Activated T-helper 1 cell treated with Interleukin-2 at 50 U/mL for 16 hours (primary cell): ENCODE measurements at places on chromosomes 7 and 10.

GRCh38 chr10:132601567-132601966 is 64.0 kb downstream of the INPP5A start:
- no peak for DNase-seq

- no peak for DNase-seq
Measured at GRCh38 chr7:5497295-5498103, 73.9 kb upstream of the TNRC18 start.

GRCh38 chr10:116836083-116836482 is 13.2 kb upstream of the ENO4 start:
- no peak for DNase-seq

- no peak for DNase-seq
Measured at GRCh38 chr7:129569811-129570215, 41.7 kb upstream of the NRF1 start.

DNA sequence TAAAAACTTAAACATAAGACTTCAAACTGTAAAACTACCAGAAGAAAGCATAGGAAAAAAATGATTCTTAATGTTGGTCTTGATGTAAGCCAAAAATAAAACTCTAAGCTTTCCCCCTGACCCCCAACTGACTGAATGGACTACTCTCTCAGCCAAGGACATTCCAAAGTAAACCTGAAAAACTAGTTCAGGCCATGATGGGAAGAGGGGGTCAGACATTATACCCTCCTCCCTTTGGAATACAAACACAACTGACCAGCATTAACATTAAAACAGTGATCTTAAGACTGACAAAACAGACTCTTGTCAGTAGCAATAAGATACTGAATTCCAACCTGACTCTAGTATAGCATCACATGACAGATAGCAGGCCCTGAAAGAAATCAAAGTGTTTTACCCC is 13.5 kb upstream of the LRGUK start:
- DNase-seq: no peak

DNA sequence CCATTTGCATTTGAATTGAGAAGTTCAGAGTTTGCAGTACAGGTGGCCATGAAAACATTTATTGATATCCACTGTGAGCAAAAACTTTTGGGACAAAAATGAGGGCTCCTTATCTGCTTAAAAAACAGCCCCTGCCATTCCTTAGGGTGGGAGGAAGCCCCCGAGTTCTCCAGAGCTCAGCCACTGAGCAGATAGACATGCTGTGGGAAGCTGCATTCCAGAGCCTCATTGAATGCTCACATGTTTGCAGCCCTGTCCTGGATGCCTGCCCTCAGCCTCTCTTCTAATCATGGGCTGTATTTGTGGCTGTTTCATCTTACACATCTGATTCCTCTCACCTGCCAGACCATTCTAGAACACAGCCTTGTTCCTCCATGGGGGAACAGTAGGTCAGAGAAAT is 33.3 kb downstream of the PLPP4 start:
- DNase-seq: no peak

- DNase-seq: no peak
Measured at GRCh38 chr7:93374345-93374940, 142.3 kb downstream of the VPS50 start.

DNA sequence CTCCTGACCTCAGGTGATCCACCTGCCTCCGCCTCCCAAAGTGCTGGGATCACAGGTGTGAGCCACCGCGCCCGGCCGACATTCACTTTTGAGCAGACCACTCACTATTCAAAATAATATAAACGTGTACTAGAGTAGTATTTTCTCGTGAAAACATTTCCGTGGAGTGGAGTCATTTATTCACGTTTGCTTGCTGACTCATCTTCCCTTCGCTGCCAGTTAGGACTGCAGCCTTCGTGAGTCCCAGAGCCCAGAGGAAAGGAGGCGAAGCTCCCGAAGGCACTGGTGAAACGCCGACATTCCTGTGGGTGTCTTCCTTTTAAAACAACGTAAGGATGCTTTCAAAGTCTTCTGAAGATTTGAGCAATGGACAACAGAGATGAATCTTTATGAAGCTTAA is 10.9 kb upstream of the INPP5A start:
- no peak for DNase-seq

GRCh38 chr7:79619216-79619615 is 165.7 kb upstream of the MAGI2 start:
- no peak for DNase-seq

GRCh38 chr10:130362308-130362761 is 226.1 kb downstream of the GLRX3 start:
- DNase-seq: no peak

- DNase-seq: no peak
Measured at GRCh38 chr10:69994262-69994661, 58.4 kb upstream of the MACROH2A2 start.

DNA sequence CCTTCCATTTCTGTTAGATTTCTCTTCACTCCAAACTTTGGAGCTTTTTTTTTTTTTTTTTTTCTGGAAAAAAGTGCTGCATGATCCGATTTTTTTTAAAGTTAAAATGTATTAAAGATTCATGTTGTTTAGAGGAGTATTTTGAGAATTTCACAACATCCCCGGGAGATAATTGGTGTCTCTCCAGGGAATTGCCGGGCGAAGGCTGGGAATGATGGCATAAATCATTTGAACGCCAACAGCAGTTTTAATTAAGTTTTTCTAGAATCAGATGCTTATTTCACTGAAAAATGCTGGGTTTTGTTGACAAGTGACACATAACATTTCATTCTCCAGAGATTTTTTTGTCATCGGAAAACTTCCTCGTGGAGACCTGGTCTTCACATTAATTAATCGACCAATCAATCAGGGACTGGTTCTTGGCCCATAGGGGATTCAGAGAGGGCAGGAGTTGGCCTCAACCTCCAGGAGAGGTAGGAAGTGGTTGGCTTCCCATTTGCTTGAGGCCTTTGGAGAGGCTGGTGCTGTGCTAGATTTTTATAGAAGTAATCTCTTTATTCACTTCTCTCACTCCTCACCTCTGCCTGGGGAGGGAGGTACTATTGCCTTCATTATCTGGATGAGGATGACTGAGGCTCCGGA is 439.4 kb downstream of the TYW1 start:
- no peak for DNase-seq

DNA sequence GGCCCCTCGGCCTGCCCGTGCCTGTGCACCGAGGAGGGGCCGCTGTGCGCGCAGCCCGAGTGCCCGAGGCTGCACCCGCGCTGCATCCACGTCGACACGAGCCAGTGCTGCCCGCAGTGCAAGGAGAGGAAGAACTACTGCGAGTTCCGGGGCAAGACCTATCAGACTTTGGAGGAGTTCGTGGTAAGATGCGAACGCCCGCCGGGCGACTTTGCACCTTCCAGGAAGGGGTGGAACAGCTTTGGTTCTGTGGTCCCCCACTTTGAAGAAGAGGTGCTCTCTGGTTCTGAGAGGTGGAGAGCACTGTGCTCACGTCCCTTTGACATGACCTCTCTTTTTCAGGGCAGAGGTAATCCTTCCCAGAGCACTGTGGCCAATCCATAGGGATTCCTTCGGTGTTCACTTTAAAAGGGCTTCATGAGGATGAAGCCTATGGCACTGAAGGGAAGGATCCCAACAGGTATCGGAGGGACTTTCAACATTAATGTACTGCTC is 2.6 kb downstream of the VWC2 start:
- no peak for DNase-seq

GRCh38 chr7:100818366-100818765 is 9.0 kb downstream of the EPHB4 start:
- no peak for DNase-seq

- DNase-seq: no peak
Measured at GRCh38 chr10:34113504-34114225, 701.4 kb downstream of the PARD3 start.

DNA sequence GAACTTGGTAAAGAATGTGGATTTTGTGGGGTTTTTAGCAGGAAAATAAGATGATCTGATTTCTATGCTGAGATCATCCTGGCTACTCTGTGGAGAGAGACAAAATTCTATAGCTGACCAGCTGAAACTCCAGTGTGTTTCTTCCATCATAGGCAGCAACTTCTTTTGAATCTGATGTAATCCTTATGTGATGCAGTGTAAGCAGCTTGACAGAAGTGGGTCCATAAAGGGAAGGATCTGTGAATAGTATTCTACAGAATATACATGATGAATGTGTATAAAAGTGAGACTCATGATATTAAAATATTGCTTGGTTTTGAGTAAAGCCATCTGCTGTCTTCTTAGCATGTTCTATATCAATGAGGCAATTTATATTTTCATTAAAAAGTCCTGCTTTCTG is 4.4 kb downstream of the MYO3A start:
- DNase-seq: no peak

DNA sequence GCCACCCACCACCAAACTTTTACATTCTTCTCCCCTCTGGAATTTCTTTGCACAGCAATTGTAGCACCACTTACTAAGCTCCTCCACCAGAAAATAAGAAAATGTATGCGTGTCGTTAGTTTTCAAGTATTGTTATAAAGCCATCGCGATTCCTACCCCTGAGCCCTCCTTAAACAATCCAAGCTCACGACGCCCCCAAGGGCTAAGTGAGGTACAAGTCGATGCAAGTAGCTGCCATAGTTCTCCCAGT is 1.3 kb downstream of the FRAT2 start:
- no peak for DNase-seq

DNA sequence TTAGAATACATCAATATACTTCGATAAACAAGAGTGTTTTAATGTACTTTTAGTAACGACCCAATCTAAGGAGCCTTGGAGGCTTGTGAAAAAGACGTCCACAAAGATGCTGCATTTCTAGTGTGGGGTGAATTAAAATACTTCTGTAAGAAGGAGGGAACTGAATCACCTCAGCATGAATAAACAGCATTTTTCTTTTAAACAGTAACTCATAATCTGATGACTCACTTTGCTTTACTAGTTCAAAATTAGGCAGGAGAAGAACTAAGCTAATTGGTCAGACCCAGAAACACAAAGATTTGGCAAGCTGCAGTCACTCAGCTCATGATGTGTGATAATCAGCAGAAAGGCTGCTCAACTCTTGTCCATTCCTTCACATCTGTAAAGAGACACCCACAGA is 24.2 kb downstream of the NCOA4 start:
- no peak for DNase-seq

- DNase-seq: no peak
Measured at GRCh38 chr7:121807078-121807477, 65.9 kb upstream of the PTPRZ1 start.

- no peak for DNase-seq
Measured at GRCh38 chr10:106310596-106310995, 853.9 kb downstream of the SORCS1 start.

DNA sequence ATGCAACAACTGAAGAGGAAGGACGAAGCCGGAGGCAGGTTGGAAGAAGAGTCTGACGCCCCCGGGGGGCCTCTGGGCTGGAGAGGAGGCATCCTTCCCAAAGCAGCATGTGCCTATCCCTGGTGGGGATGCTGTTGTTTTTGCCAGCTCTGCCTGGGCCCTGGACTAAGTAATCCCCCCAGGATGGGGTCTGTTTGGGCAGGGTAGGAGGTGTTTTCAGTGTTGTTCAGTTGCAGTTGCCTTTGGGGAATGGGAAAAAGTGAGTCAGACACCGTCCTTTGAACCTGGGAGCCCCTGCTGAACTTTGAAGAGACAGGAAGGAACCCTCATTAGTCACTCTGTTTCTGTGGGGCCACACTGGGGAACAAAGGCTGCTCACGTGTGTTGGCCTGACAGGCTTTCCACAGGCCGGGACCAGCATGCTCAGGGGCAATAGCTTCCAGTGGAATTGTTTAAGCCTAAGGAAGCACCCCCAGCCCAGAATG is 35.2 kb upstream of the GDF10 start:
- peak; percentile 32 for DNase-seq

- DNase-seq: no peak
Measured at GRCh38 chr7:17183630-17184328, 114.7 kb upstream of the AHR start.

- DNase-seq: no peak
Measured at GRCh38 chr7:98968621-98969020, 90.3 kb downstream of the TRRAP start.

DNA sequence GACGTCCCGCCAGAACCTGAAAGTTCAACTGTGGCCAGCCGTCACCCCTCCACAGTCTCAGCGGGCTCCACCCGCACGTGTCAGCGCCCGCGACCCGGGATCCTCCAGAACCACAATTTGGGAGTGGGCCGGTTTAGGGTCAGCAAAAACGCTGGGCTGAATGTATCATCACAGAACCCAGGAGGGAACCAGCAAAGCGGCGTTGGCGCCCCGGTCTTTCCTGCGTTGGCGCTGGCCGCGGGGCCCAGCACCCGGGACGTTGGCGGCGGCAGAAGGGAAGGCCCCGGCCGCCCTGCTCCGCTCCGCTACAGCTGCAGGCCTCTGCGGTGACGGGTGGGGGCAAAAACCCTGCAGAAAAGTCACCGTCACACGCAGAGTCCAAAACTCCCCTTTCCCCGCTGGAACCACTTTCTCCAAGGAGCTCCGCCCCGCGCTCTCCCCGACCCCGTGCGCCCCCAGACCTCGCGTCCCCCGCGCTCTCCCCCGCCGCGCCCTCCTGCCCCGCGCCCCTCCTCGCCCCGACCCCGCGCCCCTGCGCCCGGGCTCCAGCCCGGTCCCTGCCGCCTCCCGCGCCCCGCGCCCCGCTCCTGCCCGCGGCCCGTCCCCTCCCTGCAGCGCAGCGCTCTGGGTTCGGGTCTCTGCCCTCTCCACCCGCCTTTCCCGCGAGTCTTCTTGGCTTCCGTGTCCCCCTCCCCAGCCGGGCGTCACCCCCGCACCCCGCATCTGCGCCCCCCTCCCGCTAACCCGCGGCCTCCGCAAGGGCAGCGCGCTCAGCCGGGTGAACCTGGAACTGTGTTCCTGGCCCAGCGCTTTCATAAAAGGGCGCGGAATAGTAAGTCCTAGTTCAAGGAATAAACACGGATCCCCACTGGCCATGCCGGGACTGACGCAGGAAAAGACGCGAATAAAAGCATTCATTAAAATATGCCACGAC is 24.0 kb upstream of the RNF32 start:
- DNase-seq: no peak

- no peak for DNase-seq
Measured at GRCh38 chr10:48282829-48283228, 8.3 kb upstream of the FRMPD2 start.

GRCh38 chr7:98555403-98555802 is 61.7 kb upstream of the NPTX2 start:
- DNase-seq: no peak

GRCh38 chr7:27198871-27199801 is 755 bp downstream of the HOXA13 start:
- no peak for DNase-seq

DNA sequence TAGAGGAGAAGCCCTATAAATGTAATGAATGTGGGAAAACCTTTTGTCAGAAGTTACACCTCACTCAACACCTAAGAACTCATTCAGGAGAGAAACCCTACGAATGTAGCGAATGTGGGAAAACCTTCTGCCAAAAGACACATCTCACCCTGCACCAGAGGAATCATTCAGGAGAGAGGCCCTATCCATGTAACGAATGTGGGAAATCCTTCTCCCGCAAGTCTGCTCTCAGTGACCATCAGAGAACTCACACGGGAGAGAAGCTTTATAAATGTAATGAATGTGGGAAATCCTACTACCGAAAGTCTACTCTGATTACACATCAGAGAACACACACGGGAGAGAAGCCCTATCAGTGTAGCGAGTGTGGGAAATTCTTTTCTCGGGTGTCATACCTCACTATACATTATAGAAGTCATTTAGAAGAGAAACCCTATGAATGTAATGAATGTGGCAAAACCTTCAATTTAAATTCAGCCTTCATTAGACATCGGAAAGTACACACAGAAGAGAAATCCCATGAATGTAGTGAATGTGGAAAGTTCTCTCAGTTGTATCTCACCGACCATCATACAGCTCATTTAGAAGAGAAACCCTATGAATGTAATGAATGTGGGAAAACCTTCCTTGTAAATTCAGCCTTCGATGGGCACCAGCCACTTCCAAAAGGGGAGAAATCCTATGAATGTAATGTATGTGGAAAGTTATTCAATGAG is 18.9 kb downstream of the RBAK start:
- DNase-seq: no peak
